Upper lobe of left lung (tissue), 6 donors: ENCODE measurements at places on chromosomes 6 and 20. TPM values are rescaled to one million over a fixed set of nuclear protein-coding genes. Genes with fewer than 3 reads are reported as not detected.

DNA sequence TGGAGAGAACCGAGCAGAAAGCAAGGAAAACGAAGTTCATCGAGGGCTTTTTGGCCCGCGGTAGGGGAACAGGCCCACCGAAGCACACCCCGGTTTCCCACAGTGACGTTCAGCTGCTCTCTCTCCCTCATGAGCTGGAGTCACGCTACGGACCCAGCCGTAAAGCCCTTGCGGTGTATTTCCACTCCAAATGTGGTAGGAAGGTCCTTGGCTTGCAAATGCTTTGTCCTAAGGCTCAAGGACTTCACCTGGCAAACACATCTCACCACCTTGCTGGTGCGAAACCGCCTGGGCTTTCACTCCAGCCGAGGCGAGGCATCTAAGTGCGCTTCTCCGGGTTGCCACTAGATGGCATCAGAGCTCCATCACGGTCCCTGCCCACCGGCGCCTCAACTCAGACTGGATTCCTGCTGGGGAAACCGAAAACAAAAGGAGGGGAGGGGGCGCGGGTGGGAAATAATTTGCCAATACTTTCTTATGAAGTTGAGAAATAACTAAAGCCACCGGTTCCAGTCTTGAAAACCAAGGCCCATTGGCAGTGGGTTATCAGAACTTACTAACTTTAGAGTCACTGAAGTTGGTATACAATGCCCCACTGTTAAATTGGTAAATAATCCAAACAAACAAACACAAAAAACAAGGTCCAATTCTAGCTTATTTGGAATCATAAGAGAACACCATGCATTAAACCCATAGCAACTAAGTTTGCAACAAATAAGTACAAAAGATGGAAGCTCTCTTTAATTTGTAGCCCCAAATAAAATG, 13.4 kb upstream of the FOXC1 start:
- peak; percentile 80 for DNase-seq

- no peak for DNase-seq
Measured at GRCh38 chr20:47354714-47355488, 1.6 kb downstream of the ZMYND8 start.

GRCh38 chr6:11092668-11093375, 812 bp upstream of the SMIM13 start:
- DNase-seq: no peak

DNA sequence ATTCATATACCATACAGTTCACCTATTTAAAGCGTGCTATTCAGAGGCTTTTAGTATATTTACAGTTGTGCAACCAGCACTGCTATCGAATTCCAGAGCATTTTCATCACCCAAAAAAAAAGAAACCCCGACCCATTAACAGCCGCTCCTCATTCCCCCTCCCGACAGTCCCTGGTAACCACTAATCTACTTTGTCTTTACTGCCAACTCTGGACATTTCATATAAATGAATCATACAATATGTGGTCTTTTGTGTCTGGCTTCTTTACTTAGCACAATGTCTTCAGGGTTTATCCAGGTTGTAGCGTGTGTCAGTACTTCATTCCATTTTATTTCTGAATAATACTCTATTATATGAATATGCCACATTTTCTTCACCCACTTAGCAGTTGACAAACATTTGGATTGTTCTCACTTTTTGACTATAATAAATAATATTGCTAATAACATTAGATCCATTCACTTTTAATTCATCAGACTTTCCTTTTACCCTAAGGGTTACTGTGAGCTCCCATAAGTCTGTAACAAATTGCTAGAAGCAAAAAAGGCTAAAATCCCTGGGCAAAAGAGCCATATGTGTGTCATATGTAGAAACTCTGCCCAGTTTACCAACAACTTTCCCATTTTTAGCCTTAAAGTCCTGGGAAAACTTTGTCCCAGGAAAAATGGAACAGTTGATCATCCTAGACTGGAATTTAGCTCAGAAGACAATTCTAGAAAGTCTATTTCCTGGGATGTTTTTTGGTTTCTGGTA, 23.2 kb upstream of the ROS1 start:
- no peak for DNase-seq

GRCh38 chr6:159761129-159761872, 544 bp upstream of the ACAT2 start:
- peak; percentile 28 for DNase-seq

DNA sequence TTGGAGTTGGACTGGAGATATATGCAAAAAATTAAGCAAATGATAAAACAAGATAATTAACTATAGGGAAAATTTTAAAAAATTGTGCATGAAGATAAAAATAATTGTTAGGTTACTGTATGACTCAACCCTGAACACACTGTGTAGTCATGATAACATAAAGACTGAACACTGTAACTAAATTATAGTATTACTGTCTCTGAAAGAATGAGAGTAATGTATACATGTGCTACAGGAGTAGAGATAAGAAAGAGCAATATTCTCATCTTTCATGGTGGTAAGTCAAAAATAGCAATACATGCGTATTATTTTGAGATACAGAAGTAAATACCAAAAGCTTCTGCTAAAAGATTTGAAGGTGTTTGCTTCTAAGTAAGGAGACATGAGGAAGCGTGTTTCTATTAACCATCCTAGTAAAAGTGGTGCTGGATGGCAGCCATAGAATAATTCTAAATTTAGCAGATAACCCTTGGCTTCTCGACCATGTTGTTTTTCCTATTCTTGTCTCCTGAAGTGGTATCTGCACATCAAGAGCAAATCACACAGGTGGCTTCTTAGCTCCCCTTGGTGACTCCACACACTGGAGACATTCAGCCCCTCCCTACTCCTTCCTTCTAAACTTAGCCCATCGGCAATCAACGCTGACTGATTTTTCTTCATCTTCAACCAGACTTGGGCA, 390.6 kb upstream of the PLCB4 start:
- DNase-seq: no peak

MAD2L1BP gene
- total RNA-seq: 22.3 TPM

- DNase-seq: no peak
Measured at GRCh38 chr6:106745197-106745770, 115.9 kb downstream of the QRSL1 start.

DNA sequence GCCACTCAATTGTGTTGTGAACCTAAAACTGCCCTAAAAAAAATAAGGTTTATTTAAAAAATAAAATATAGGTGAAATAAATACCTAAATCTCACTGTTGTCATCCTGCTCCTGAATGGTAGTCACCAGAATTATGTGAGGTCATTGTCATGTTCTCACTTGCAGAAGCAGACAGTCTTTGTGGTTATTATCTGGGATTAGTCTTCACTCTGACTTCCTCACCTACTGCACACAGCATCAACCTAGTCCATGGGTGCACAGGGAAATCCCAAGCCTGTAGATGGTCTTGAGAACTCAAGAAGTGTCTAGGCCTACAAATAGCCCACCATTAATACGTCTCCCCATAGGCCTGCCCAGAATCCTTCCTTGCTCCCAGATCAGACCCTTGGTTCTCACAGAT, 97.0 kb downstream of the FOXF2 start:
- DNase-seq: no peak

PCK1 gene
- 0.51 TPM for total RNA-seq

C20orf141 gene
- total RNA-seq: not detected

DNA sequence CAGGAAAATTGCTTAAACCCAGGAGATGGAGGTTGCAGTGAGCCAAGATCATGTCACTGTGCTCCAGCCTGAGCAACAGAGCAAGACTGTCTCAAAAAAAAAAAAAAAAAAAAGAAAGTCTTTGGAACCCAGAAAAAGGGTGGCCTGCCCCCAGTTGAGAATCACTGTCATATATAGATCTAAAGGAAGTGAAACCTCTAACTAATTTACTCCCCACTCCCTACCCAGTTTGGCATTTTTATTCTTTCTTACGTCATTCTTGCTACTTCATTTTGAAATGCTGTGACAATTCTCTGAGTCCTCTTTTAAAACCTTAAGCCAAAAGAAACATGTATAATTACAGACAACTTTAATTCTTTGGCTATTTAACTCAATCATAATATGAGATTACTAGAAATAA, 254.8 kb downstream of the CDC5L start:
- DNase-seq: no peak

DNA sequence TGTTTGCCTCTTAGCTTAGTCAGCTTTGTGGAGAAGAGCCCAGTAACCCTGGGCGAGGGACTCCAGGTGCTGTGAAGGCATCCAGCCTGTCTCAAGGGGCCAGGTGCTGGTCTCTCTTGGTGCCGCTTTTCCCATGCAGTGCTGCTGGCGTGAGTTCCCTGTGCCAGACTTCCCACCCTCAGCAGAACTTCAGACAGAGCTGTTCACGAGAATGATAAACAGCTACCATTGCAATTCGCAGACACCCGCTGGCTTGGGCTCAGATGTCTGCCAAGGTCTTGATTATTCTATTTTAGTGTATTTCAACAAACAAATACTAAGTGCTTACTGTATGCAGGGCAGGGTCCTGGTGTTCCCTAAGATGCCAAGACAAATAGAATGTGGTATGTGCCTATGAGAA, 57.7 kb downstream of the RNF217 start:
- no peak for DNase-seq

GRCh38 chr6:38767560-38767959, 52.4 kb downstream of the DNAH8 start:
- no peak for DNase-seq

VWA7 gene
- 7.0 TPM for total RNA-seq

WFDC12 gene
- 0.67 TPM for total RNA-seq

DNA sequence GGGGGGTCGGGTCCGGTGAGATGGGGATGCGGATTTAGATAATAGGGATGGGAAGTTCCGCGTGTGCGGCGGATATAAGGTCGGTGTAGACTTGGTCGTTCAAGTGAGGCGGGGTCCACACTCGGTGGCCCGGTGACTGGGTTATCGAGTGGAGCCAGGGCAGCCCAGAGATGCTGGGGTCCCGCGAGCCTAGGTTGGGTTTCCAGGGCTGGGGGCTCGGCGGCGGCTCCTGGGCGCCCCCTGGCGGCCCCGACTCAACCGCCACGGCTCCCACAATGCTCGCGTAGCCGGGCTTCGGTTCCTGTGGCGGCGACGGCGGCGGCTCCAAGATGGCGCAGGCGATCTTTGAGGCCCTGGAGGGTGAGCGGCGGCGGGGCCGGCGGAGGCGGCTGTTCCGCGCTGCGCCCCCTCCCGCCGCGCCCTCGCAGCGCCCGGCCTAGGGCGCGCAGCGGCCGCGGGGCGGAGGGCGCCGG, at the start of gene ZNF341:
ZNF341 (plus strand) TSS at position 304 of the 473 bp plus-strand sequence; CDS start at position 330, 26 bp downstream.
- DNase-seq: peak; percentile 92

- no peak for DNase-seq
Measured at GRCh38 chr6:136786658-136787057, 5.6 kb downstream of the MAP3K5 start.

DNA sequence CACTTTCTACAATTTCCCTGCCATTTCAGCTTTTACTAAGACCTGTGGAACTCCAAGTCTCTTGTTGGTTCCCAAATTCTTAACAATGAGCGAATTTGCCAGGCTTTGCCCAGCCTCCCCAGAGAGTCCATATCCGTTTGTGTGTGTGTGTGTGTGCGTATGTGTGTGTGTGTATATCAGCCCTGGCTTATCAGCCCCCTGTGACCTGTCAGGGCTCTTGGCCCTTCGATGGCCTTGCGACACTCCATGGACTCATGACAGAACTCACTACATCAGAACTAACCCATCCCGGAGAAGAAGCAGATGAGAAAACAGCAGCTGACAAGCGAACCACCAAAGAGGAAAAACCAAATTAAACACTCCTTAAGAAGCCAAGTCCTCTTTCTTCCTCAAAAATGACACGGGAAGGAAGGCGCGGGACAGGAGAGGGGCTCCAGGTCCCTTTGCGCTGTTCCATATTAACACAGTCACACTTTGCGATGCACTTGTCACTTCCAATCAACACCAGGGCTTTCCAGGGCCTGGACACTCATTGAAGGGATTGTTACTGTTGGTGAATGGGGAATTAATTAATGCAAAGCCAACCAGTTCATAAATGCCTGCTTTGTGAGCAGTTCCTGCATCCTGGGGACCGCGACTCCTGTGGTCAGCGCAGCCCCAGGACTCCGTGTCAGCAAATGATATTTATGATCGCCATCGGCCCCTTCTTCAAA, 524.0 kb downstream of the CD83 start:
- DNase-seq: no peak

SAPCD1 gene
- total RNA-seq: 6.2 TPM

MACROD2 gene
- total RNA-seq: 20.7 TPM

- DNase-seq: peak; percentile 32
Measured at GRCh38 chr20:33947709-33948295, 45.9 kb upstream of the RALY start.

BRD2 gene
- 144 TPM for total RNA-seq

DNA sequence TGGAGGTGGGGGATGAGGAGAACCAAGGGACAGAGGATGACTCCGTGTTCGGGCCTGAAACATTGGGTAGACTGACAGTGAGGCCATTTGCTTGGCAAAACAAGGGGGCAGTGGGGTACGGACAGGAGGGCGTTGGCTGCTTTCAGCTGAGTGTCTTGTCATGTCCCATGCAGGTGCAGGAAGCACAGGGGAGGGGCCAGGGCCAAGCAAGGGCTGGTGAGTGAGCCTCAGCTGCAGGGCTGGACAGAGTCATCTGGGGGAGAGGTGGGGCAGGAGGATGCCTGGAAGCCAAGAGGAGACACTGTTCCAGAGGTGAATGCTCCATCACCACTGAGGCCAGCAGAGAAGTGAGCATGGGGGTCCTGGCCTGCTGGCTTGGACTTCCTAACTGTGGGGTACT, 78.4 kb downstream of the ERMARD start:
- DNase-seq: no peak
